Activated T-cell treated with anti-CD3 and anti-CD28 coated beads for 1 hour (primary cell): ENCODE measurements at places on chromosomes 2 and 18.

- no peak for DNase-seq
Observed at GRCh38 chr2:234514099-234514498, 17.2 kb upstream of the ARL4C start.

DNA sequence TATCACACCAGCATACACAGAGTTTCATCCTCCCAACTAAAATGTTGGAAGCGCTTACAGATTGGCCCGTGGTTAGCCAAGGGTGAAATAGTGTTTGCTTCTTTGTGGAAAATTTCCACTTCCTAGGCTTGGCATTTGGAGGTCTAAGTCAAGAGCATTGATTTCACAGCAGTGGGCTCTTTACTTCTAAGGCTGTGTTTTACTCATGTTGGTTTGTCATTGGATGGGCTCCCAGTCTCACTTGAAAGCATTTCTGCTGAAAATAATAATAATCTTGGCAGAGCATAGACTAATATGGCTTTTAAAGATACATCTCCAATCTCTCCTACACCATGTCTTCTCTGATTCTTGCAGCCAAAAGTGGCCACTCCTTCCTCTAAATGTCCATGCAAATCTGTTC, 82.9 kb downstream of the DYNAP start:
- DNase-seq = no peak

DNA sequence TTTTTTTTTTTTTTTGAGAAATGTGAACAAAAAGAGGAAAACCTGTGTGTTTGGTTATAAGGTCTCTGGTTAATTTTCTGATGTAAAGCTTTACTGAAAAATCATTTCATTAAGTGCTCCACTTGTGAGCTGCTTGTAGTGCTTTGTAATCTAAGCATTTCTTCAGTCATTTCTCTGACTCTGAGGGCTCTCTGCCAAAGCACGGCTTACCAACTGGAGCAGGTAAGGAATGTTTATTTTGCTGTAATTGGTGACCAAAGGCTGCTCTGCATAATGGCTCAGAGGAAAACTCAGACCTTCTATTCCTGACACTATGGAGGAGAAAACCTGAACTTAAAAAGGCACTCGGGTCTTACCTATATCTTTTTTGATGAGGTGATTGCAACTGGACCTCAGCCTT, 848.8 kb downstream of the MBD2 start:
- no peak for DNase-seq

- no peak for DNase-seq
Observed at GRCh38 chr18:31102025-31102684, at the start of gene DSC2. Gene DSC2, minus strand, starts transcription at chr18:31102421. Its CDS starts 450 bp downstream, at chr18:31101971.

- no peak for DNase-seq
Observed at GRCh38 chr2:101770726-101771125, 73.2 kb downstream of the MAP4K4 start.

- DNase-seq = no peak
Observed at GRCh38 chr2:134324947-134325346, 71.1 kb downstream of the MGAT5 start.

GRCh38 chr2:15616850-15617777, 25.4 kb downstream of the DDX1 start:
- no peak for DNase-seq

GRCh38 chr18:68431111-68431921, 283.6 kb downstream of the TMX3 start:
- DNase-seq = no peak

DNA sequence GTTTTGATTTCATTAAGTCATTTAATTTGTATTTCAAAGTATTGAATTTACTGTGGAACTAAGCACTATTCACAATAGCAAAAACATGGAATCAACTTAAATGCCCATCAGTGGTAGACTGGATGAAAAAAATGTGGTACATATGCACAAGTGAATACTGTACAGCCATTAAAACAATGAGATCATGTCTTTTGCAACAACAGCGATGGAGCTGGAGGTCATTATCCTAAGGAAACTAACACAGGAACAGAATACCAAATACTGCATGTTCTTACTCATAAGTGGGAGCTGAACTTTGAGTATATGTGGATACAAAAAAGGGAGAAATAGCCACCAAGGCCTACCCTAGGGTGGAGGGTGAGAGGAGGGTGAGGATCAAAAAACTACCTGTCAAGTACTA, 164.4 kb downstream of the BABAM2 start:
- no peak for DNase-seq

- DNase-seq = no peak
Observed at GRCh38 chr2:205465791-205466190, 216.5 kb upstream of the NRP2 start.

DNA sequence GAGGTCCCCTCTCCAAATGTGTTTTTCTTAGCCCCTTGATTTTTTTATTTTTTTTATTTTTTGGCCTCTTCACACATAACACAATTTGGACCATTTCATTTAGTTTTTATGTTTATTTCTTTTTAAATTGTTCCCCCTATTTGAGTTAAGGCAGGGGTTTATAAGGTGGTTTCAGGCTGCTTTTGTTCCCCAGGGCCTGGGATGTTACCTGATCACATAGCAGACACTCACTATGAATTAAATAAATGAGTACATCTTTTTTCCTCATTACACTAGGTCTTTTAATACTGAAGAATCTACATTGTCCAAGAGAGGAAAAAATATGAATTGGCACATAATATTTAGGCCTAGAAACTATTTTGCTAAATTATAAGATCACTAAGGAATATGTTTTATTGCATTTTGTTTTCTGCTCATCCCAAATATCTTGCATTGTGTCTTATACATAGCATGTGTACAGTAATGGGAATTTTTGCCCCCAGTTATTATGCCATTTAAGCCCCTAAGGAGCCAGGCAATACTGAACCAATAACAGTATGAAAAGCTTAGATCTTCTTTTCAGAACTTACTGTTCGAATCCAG, 112.4 kb upstream of the MAPRE2 start:
- DNase-seq = no peak

GRCh38 chr2:142872882-142873724, 4.4 kb upstream of the KYNU start:
- DNase-seq = no peak

DNA sequence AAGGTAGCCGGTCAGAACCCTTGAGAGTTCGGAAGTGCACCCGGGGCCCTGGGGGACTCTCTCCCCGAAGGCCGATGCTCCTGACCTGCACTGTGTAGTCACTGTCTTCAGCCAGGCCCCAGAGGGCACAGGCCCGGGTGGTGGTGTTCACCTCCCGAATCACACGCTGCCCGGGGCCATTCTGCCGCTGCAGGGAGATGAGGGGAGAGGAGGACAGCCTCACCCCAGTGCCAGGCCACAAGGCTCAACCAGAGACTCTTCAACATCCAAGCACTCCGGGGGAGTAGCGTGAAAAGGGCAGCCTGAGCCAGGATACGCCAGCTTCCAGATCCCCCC, 1.1 kb downstream of the FNDC4 start:
- DNase-seq = no peak

DNA sequence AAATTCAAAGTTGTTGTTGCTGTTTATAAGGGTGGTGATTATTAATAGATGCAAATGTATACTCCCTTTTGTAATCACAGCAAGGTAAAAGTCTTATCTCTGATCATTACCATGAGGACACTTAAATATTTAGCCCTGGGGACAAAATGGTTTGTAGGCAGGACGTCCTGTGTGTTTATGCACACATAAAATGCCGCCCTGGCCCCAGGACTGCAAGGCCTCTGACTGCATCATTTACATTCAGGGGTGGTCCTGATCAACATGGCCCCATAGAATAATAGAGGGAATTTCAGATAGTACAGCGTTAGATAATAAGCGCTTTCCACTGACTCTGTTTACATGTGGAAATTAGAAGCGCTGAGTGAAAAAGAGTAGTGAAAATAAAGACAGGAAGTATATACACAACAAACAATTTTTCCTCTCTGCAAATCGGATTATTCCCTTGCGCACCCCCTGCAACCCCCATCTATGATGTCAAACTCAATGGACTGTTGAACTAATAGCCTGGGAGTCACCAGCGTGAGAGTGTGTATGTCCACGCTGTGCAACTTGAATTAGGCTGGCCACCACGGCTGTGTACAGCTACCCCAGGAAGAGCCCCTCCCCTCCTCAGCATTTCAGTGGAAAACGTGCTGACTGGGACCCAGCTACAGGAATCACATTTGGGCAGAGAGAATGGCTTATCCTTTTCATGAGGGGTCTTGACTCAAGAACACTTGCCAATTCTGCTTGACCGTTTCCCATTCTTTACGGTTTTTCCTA, 291.5 kb downstream of the SOX11 start:
- DNase-seq = no peak

GRCh38 chr18:57915865-57916582, 112.9 kb upstream of the ATP8B1 start:
- no peak for DNase-seq

DNA sequence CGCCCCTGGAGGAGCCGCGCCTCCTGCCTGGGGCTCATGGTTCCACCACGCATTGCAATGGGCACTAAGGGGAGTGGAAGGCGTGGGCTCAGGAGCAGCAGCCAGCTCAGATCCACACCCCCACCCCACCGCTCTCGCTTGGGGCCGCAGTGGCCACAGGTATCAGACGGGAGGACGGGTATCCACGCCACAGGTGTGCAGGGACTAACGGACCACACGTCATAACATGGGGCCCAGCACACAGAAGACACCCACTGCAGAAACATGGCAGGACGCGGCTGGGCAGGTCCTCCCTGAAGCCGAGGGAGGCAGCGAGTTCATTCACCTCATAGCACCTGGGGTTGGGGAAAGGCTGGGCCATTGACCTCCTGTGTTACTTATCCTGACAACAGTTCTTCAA, 13.0 kb downstream of the HDAC4 start:
- DNase-seq = no peak

DNA sequence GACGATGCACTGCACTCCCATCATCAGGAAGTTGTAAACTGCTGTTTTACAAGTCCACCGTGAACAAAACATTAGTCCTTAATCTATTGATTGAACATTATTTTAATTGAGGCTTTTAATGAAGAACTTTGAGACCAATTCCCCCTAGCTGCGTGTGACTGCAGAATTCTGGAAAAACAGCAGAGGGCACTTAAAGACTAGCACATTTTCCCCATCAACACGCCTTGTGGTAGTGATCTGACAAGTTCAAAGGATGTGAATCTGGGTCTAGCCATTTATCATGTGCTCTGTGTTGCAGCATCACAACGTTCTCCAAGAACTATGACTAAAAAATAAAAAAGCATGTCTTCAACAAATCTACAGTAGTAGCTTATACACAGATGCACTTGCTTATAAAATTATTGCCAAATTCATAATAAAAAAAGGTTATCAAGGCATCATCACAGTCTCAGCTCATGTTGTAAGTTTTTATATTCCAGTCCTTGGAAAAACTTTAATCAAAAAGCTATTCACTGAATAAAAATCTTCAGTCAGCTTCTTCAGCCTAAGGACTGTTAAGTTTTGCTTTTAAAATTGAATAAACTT, 35.8 kb downstream of the SKOR2 start:
- DNase-seq = no peak

DNA sequence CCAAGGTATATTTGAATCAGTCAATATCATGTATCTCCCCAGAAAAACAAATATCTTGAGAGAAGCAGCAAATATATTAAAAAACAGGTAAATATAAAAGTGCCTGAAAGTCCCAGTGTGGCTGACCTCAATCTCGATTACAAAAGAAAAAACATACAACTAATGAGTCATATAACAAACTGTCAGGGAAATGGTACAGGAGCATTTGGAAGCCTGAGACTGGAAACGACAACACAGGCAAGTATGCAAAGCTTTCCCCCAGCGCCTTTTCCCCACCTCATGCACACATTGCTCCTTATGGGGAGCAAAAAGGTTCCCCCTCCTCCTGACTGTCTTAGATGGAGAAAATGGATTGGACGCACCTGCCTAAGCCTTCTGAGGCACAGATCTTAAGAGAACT, 230.7 kb downstream of the TMX3 start:
- DNase-seq = no peak

DNA sequence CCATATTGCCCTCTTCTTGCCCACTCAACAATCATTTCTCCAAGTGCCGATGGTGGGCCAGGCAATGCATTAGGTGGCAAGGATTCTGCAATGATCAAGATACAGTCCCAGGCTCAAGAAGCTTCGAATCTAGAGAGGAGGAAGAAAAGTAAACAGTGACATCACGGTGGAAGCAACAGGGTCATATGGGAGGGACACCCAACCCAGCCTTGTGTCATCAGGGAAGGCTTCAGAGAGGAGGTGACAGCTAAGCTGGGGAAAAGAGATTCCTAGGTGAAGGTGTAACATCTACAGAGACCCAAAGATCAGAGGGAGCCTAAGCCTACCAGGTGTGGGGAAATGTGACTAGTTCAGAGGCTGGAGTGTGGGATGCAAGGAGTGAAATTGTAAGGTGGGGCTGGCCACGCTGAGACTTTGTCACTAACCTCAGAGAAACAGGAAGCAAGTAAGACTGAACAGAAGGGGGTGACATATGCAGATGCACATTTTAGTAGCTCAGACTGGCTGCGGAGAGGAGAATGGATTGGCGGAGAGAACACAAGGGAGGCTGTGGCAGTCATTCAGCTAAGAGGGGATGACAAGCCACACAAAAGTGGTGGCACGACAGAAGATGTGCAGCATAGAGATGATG, 104.9 kb downstream of the ANKRD44 start:
- DNase-seq = peak; percentile 32

GRCh38 chr2:7013471-7014160, 96.4 kb downstream of the RNF144A start:
- no peak for DNase-seq

- no peak for DNase-seq
Observed at GRCh38 chr2:1727796-1728474, 16.4 kb downstream of the PXDN start.

DNA sequence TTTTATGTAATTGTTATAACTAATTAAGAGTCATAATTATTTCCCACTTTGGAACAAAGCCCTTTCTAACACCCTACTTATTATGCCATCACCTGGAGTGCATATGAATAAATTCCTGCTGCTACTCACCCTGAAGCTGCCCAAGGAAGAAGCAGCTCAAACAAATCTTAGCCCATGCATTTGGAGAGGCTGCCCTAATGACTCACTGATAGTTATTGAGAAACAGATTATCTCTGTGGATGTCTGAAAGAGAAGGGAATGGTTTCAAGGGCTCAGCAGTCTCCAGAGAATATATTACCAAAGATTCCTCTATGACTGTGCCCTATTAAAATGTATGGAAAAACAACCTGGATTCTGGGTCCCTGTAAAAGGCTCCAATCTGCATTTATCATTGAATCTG, 81.0 kb downstream of the GPR39 start:
- no peak for DNase-seq

DNA sequence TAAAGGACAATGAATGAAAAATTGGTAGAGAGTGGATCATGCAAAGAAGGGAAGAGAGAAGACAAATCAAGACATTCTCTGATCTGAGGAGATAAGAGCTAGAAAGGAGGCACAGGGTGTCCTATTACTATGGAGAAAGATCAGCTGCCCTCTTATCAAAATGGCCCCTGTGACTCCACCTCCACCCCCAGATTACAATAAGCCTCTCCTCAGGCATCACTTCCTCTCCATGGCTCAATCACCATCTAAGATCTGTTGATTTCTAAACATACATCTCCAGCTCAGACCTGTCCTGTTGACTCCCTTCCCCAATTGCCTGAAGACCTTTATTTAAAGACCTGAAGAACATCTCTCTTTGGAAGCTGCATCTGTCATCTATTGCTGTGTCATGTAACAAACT, 43.2 kb downstream of the SP100 start:
- no peak for DNase-seq
